ENCODE measurements at places on chromosomes 11 and 22. TPM values are rescaled to one million over a fixed set of nuclear protein-coding genes. Genes with fewer than 3 reads are reported as not detected.

- DNase-seq = no peak
These were observed 9.9 kb downstream of the TTC12 start for GRCh38 chr11:113324250-113324649.

DNA sequence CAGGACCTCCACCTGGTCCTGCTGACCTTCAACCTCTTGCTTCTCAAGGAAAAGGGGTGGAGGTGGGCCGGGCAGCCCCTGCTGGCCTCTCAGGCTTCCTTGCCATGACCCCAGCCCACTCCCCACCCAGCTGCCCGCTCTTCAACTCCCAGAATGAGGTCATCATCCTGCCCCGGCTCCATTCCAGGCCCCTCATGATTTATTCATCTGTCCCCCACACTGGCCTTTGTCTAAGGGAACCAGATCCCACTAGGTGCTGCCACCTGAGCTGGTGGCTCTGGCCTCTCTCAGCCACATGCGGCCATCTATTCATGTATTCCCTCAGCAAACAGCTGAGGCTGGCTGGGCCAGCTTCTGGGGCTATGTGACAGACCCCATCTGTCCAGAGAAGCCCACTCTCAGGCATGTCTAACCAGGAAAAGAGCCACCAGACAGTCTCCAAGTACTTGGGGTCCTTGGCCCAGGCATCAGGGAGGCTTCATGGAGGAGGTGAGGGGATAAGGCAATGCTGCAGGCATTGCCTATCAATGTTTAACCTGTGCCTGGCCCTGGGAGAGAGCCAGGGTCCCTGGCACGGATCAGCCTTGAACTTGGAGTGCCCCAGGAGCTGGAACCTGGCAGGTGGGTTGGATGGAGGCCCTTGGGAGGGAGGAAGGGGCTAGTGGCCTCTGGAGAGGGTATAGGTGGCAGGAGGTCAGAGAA, 2.2 kb upstream of the CABP2 start:
- no peak for DNase-seq

DNA sequence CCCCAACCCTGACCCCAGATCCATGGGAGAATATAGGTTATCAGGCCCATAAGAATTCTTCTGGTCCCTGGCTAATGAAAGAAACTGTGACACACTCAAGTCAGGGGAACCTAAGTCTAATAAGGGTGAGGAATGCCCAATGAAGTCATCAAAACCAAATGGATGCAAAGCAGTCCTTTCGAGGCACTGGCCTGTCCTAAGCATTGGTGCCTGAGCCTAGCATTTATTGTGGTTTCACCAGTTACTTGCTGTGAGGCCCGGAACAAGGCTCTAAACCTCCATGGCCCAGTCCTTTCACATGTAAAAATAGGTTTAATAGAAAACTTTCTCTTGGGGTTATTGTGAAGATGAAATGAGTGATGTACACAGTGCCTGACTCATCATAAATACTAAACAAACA, 712.6 kb downstream of the DLG2 start:
- no peak for DNase-seq

DNA sequence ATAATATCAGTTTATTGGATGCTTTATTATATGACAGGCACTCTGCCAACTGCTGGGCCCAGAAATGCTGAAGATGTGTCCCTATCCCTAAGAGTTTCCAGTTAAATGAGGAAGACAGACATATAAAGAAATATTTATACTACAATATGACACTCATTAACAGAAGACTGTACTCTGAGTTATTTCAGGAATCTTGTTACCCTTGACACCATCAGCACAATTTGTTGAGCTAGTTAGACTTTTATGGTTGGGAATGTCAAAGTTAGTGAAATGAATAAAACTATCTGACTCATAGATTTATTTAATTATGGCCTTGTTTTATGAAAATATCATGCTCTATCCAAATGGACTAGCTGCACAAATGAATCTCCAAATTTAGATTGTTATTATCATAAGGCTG, 25.6 kb upstream of the MSANTD4 start:
- no peak for DNase-seq

Gene DLG2
- total RNA-seq = 0.36 TPM

Gene OR8D4
- not detected for total RNA-seq

Gene PHOX2A
- not detected for total RNA-seq

DNA sequence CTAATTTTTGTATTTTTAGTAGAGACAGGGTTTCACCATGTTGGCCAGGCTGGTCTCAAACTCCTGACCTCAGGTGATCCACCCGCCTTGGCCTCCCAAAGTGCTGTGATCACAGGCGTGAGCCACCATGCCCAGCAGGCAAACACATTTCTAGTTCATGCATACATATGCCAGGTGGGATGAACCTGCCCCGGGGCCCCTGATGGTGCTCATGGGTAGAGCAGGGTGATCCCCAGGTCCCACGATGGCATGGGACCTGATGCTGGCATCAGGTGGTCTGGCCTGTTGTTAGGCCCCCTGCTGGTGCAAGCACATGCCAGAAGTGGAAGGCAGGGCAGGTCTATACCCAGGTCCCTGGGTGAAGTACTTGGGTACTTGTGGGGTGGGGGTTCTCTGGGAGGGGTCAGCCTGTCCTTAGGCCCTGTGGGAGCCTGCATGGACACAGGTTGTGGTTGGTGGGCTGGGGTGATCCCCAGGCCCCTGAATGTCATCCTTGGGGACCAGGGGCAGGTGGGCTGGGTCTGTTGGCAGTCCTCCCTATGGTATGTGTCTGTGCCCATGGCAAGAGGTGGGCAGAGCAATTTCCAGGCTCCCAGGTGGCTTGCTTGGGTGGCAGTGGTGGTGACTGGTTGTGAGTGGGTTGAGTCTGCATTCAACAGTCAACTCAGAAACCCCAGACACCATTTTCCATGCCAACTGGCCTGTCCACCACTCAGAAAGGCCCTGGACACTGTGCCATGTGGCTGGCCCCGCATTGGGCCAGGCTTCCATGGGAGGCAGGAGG, 9.6 kb upstream of the RGL4 start:
- DNase-seq = no peak

Gene TMEM191B
- not detected for total RNA-seq

Gene CLDN25
- not detected for total RNA-seq

GRCh38 chr22:37419370-37419968, 7.8 kb downstream of the ELFN2 start:
- no peak for DNase-seq

Gene BRSK2
- not detected for total RNA-seq

Measured in RPMI7951 (cell line).